ENCODE measurements at places on chromosomes 16 and 17.

DNA sequence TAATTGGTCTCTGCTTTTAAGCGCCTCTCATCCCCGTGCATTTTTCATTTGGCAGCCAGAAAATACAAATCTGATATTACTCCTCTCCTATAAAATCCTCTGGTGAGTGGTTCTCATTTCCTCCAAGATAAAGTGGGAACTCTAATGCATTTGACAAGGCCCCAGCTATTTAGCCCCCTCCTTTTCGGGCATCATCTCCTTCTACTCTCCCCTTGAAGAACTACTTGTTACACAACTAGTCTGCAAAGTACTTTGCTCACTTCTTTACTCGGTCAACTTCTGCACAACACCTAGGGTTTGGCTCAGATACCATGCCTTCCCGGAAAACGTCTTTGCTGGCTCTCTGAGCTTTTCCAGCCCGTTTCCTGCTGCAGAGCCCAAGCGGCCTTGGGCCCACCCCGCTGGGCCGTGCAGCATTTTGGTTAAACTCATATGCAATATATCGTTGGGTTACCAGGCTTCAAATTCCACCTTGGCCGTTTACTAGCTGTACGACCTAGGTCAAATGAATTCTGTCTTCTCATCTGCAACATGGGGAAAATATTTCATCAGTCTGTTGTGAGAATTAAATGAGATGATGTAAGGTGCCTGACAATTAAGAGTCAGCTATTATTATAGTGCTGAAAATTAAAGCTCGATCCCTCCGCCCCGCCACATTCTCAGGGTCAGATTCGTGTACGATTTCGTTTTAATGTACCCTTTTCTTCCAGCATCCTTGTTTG, 883 bp upstream of the TAF15 start:
- DNase-seq, result no peak

GRCh38 chr16:69847643-69848042, 85.5 kb downstream of the WWP2 start:
- DNase-seq, result no peak

DNA sequence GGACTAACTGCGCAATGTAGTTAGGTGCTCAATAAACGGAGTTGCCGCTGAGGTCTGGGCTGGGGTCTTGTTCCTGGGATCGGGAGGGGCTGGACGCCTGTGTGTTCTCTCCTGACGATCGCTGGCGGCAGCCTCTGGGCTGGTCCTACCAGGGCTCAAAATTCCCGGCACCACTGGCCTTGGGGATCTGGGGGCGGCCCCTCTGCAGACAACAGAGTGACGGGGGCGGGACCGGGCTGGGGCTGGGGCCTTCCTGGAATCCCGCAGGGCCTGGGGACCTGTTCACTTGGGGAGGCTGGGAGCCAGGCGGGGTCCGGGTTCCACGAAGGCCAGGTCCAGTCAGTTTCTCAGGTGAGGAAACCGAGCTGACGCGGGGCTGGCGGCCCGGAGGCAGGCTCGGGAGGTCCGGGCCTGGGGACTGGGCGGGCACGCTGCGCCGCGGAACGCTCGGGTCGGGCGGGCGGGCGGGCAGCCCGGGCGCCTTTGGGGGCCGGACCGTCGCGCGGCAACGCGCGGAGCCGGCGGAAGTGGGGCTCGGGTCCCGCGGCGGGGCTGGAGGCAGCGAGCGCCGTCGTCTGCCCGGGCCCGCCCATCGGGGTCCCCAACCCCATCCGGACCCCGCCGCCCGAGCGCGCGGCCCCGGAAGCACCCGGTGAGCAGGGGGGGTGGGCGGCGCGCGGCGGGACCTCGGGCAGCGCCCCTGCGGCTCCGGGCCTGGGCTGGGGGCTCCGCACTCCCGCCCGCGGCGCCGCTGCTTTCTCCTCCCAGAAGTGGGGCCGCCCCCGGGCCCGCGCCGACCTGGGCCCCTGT, at the start of gene PIGQ:
PIGQ (plus strand) TSS at position 524 of the 810 bp plus-strand sequence. CDS start 4,107 bp downstream, outside the sequence.
- no peak for DNase-seq

GRCh38 chr16:63129411-63130125, 1093.3 kb upstream of the CDH8 start:
- DNase-seq, result no peak

- no peak for DNase-seq
Measured at GRCh38 chr16:12680531-12680930, 123.2 kb downstream of the CPPED1 start.

DNA sequence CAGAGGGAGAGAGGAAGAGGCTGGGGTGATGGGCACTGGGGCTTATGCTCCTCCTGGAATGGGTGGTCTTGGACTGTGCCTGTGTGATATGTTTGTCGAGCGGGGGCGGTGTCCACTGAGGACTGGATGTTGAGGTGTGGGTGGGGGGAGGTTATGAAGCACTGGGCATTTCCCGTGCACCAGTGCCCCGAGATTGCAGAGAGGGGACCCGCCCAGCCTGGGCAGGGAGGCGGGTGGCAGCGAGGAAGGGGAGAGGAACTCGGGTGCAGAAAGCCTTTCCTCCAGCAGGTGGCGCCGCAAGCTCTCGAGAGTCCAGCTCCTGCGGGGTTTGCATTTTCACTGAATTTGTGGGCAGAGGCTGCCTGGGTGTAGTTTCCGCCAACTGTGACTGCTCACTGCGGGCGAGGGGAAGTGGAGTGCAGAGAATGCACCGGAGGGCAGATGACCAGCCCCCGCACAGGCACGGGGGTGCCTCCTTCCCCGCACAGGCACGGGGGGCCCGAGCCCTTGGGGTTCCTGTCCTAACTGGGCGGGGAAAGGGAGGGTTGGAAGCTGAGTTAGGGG, 190.6 kb downstream of the SEC14L1 start:
- DNase-seq, result peak; percentile 18

Measured in NCI-H1417 treated with DMSO at 0.1 percent for 48 hours (cell line).